ENCODE measurements at places on chromosomes 5 and 9. TPM values are rescaled to one million over a fixed set of nuclear protein-coding genes. Genes with fewer than 3 reads are reported as not detected.

Gene ALDH7A1
- 82.2 TPM for polyA plus RNA-seq

Gene GGTA1
- polyA plus RNA-seq: not detected

Gene ARHGEF37
- 0.74 TPM for polyA plus RNA-seq

Gene LCP2
- polyA plus RNA-seq: not detected

GRCh38 chr5:33035851-33036527 is 324.9 kb downstream of the NPR3 start:
- no peak for DNase-seq

DNA sequence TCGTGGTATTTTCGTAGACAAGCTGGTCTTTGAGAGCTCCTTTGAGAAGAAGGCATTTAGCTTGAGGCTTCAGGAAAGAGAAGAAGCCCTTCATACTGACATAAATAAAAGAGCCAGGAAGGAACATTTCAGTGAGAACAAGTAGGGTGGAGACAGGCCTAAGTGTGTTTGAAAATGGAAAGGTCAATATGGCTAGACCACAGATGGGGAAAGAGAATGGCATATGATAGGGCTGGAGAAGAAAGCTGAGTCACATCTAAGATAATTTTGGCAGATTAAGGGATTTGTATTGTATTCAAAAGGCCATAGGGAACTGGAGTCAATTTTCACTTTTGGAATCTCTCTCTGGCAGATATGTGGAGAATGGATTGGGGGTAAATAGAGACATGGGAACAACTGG is 374.9 kb downstream of the TMEM38B start:
- no peak for DNase-seq

DNA sequence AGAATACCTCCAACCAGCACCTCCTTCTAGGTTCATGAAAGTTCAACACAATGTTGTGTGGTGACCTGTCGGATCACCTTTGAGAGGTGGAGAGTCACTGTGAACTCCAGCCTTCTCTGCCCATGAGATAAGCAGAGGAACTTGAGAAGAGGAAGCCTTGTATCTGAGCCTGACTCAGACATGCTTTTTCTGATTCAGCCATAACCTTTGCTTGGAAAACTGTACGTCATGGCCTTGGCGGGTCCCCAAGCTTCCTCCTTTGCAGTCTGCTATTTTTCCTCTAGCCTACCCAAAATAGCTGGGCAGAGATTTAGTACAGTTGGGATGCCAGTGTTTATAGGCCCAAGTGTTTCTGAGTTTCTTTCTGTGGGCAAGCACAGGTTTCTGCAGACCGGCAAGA is 274.7 kb downstream of the CETN3 start:
- peak; percentile 36 for DNase-seq

- DNase-seq: no peak
Observed at GRCh38 chr5:78006449-78006848, 230.3 kb upstream of the TBCA start.

GRCh38 chr9:16704116-16705110 is 166.1 kb downstream of the BNC2 start:
- peak; percentile 55 for DNase-seq

GRCh38 chr9:123647145-123647544 is 282.8 kb downstream of the DENND1A start:
- no peak for DNase-seq

- DNase-seq: peak; percentile 89
Observed at GRCh38 chr9:110125207-110125751, 82.7 kb downstream of the C9orf152 start.

- DNase-seq: peak; percentile 8
Observed at GRCh38 chr9:38641985-38642864, 21.8 kb upstream of the ANKRD18A start.

- DNase-seq: no peak
Observed at GRCh38 chr5:103469288-103470040, 93.1 kb downstream of the NUDT12 start.

GRCh38 chr9:89690334-89690912 is 85.6 kb downstream of the GADD45G start:
- no peak for DNase-seq

DNA sequence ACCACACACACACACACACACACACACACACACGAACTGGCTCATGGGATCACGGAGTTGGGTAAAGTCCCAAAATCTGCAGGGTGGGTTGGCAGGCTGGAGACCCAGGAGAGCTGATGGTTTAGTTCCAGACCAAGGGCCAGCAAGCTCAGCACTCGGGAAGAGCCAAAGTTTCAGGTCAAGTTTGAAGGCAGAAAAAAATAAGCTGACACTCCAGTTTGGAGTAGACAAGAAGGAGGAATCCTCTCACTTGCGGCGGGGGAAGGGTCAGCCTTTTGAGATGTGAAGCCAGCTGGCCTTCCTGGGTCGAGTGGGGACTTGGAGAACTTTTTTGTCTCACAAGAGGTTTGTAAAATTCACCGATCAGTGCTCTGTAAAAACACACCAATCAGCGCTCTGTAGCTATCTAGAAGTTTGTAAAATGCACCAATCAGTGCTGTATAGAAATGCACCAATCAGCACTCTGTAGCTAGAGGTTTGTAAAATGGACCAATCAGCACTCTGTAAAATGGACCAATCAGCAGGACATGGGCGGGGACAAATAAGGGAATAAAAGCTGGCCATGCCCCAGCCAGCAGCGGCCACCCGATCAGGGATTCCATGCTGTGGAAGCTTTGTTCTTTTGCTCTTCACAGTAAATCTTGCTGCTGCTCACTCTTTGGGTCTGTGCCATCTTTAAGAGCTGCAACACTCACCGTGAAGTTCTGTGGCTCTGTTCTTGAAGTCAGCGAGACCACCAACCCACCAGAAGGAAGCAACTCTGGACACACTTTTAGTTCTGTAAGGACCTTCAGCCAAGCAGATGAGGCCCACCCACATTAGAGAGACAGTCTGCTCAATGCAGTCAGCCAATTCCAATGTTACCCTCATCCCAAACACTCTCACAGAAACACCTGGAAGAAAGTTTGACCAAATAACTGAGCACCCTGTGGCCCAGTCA is 37.8 kb upstream of the UNC5A start:
- no peak for DNase-seq

DNA sequence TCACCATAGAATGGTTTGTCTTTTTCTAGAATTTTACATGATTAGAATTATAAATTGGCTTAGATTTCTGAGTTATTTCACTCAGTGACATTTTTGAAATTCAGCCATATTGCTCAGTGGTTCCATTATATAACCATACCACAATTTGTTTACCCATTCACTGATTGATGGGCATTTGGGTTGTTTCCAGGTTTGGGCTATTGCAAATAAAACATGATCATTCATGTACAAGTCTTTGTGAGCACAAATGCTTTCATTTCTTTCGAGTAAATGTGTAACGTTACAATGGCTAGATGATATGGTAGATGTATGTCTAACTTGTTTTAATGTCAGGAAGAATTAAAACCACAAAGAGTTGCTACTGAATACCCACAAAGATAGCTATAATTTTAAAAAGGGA is 279.9 kb upstream of the TARS1 start:
- DNase-seq: no peak

- DNase-seq: no peak
Observed at GRCh38 chr5:35192506-35192905, 37.8 kb downstream of the PRLR start.

DNA sequence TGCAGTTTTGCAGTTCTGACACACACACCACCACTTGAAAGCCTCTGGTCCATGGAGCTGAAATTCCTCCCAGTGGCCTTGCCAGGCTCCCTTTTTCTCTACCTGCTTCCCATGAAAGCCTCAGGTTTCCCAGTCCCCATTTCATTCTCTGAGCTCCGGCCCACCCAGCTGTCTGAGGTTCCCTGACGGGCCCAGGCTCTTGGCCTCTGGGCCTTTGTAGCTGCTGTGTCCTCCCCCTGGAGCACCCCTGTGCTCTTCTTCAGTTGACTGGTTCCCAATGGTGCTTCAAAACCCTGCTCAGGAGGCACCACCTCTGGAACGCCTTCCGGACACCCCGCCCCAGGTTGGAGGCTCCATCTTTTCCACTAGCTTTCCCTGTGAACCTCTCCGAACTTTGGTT is 155.9 kb upstream of the SHB start:
- no peak for DNase-seq

GRCh38 chr5:180755601-180756000 is 15.7 kb upstream of the OR2Y1 start:
- no peak for DNase-seq

- peak; percentile 65 for DNase-seq
Observed at GRCh38 chr5:82277987-82278710, at the start of gene RPS23. Gene RPS23, minus strand, starts transcription at chr5:82278354. Its CDS starts 31 bp downstream, at chr5:82278323.

All from AG04450 (cell line).